GM10248 (cell line): ENCODE measurements at places on chromosomes 6 and 20.

DNA sequence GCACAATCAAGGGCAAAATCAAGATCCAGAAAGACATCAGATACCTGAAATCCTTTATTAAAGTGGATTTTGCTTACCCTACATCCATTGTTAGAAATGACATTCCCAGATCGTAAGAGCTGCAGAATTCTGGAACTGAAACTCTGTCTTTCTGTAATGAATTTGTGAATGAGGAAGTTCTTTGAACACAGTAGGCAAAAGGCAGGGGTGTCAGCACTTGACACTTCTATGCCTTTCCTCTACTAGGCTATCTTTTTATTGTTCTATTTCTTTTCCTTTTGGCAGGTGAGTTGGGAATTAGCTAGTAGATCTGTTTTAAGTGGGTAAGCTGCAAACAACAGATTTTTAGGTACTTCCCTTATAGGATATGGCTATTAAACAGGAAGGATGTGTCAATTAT is 126.3 kb downstream of the CARMIL1 start:
- no peak for DNase-seq

DNA sequence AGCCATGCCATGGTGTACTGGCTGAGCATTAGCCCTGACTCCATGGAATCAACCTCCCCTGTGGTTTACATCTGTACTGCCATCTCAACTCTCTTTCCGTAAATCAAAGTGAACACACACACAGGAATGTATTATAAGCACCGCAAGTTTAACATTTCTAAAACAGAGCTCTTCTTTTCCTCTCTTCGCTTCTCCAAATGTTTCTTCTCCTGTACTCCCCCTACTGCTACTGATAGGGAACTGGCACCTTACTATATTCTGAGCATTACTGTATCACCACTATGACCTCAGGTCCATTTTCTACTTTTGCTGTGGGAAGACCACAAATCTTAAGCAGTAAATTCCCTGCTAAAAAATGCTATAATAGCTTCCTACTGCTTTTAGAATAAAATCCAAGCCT is 101.2 kb downstream of the NUS1 start:
- no peak for DNase-seq

DNA sequence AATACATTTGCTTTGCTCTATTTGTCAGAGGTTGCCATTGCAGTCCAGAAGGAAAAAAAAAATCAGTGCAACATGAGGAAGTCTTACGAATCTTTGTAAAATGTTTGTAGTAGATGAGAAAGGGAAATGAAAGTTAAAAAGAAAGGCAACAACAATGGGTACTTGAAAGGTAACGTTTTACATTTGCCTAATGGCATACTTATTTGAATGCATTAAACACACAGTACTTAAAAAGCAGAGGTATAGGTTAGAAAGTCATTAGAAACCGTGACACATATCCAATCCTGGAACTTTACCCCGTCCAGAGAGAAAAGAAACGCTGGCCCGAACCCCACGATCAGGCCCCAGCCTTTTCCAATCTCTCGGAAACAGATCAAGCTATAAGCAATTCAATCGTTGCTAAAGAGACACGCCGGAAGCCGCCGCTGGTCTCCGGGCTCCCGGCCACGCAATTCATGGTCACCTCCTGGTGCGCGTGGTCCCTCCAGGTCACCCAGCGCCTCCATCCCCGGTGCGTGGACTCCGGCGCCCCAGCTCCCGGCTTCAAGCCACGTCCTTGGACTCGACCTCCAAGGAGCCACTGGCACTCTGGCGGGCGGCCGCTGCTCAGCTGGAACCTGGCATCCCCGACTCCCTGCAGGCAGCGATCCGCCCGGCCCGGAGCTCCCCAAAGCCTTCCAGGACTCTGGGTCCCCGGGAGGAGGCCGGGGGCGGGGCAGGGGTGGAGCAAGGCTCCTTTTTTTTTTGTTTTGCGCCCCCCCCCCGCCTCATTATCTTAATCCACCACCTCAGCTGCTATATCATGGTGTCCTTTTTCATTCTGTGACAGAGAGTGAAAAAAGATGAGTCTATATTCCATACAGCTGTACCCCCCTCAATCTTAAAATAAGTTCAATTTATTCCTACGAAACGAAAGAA is at the start of gene SLC18B1:
TSS of gene SLC18B1 (minus strand) at position 687 of the 918 bp plus-strand sequence. CDS start at position 506, 181 bp downstream.
- peak; percentile 48 for DNase-seq

GRCh38 chr6:43768506-43768860 is 1.5 kb upstream of the VEGFA start:
- DNase-seq: no peak

DNA sequence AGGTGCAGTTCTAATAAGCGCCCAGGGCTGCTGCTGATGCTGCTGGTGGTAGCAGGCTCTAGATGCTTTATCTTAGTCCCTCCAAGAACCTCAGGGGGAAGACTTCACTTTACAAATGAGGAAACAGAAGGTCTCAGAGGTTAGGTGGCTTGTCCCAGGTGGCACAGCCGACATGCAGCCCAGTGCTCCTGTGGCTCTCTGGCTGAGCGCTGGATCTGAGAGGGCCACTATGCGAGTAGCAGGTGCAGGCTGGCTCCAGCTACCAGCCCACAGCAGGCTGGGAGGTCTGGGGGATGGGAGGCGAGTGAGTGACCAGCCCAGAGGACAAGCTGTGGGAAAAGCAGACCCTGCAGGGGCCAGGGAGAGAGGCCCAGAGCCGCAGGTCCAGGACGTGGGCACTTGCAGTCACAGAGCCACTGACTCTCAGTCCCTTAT is 90.9 kb downstream of the PRND start:
- no peak for DNase-seq

DNA sequence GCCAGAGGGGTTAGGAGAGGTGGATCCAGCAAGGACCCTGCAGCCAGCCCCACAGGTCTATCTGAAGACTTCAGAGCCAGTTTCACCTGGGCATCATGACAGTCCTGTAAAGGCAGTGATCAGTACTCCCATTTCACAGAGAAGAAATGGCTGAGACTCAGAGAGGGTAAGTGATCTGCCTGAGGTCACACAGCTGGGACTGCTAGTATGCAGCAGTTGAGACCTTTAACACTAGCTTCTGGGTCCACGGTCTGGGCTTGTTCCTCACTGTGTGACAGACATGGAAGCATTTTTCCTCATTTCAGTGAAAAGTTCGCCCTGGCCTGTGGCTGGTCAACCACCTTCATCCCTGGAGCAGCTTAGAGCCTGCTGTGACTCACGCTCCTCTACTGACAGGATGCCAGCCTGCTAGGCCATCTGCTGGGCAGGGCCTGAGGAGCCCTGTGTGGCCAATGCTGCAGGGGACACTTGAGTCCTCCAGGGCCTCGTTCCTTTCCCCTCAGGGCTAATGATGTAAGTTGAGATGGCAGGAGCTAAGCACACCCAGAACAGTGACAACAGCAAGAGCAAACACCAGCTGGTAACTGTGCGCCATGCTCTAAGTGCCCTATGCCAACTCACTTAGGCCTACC is 192.0 kb downstream of the LRFN2 start:
- DNase-seq: no peak

DNA sequence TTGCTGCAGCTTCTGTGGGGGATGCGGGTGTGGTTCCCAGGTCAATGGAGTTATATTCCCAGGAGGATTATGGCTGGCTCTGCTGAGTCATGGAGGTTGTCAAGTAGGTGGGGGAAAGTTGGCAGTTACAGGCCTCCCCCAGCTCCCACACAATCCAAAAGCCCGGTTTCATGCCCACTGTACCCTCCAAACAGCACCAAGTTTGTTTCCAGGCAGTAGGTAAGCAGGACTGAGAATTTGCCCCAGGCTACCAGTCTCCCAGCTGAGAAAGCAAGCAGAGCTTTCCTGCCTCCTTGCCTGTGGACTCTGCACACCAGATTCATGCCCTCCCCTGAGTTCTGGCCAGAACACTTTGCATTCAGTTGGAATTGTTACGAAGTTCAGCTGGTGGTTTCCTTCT is 578.2 kb downstream of the MEI4 start:
- DNase-seq: no peak

GRCh38 chr6:124430740-124431318 is 531.4 kb upstream of the RNF217 start:
- no peak for DNase-seq
